ENCODE measurements at places on chromosomes 12 and 14.

- H3K4me1 ChIP-seq: no peaks in the 10 kb centered on the region
- H3K27ac ChIP-seq: no peak overlapping the region
- H3K27me3 ChIP-seq: no peaks in the 10 kb centered on the region
- no peak overlapping the region for H3K4me3 ChIP-seq
These were observed 102.8 kb upstream of the EGLN3 start for GRCh38 chr14:34053666-34054065.

DNA sequence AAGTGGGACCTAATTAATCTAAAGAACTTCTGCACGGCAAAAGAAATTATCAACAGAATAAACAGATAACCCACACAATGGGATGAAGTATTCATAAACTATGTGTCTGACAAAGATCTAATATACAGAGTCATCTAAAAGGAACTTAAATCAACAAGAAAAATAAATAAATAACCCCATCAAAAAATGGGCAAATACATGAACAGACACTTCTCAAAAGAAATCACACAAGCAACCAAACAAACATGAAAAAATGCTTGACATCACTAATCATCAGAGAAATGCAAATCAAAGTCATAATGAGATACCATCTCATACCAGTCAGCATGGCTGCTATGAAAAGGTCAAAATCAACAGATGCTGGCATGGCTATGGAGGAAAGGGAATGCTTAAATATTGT is 466.9 kb downstream of the SOX5 start:
- H3K27ac ChIP-seq: no peak overlapping the region
- no peak for DNase-seq
- no peak overlapping the region for H3K4me3 ChIP-seq

DNA sequence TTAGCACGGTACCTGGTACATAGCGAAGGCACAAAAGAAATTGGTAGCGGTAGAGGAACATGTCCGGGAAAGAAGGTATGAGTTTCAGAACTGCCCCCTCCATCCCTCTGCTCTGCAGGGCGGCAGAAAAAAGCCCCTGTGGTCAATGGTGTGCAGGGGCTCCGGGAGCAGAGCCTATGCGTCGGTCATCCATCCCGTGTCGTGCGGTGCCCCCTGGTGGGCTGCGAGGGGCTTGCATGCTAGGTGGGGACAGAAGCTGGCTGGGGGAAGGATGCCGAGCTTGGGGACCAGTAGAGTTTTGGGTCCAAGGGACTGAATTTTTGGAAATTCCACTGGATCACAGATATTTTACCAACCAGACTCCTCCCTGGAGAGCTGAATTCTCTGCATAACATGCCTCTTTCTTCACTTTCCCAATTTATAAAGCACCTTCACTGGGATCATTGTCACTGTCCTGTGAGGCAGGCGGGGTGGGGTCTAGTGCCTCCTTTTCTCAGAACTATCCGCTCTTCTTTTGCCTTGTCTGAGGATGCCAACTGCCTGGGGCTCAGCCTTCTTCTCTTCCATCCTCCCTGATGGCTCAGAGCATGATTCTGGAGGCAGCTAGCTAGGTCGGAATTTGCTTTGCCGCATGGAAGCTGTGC is 148.7 kb downstream of the SMOC1 start:
- peaks cover 6% of the 10 kb centered on the region for H3K4me1 ChIP-seq
- H3K36me3 ChIP-seq: no peaks in the 10 kb centered on the region
- H3K4me3 ChIP-seq: no peak overlapping the region
- no peak overlapping the region for H3K27ac ChIP-seq
- H3K27me3 ChIP-seq: no peaks in the 10 kb centered on the region

DNA sequence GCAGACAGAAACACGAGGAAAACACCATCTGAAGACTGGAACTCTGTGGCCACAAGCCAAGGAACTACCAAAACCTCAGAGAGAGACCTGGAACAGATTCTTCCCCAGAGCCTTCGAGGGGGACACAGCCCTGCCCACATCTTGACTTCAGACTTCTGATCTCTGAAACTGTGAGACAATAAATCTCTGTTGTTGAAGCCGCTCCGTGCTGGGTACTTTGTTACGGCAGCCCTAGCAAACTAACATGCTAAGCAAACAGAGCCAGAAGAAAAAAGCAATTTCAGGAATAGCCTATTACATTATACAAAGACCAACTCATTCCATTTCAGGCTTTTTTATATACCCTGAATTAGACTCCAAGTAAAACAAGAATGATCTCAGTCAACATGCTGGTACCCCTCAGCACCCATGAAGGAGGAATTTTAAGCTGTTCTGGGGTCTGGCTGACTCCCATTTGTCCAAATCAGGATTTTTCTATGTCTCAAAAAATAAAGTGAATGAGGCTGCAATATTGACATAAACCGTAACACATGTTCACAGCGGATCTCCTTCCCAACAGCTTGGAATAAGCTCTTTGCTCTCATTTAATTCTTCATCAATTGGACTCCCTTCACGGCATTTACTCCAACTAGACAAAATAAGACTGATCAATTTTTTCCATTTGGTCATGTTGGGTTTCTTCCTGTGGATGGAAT is 190.1 kb downstream of the FOXN3 start:
- no peaks in the 10 kb centered on the region for H3K27me3 ChIP-seq
- H3K27ac ChIP-seq: peak overlapping the region; percentile 16
- H3K4me3 ChIP-seq: no peak overlapping the region
- peaks cover 32% of the 10 kb centered on the region for H3K4me1 ChIP-seq

- no peak overlapping the region for H3K27ac ChIP-seq
- no peak for DNase-seq
- peaks cover 7% of the 10 kb centered on the region for H3K4me1 ChIP-seq
- no peaks in the 10 kb centered on the region for H3K27me3 ChIP-seq
- no peak overlapping the region for H3K4me3 ChIP-seq
These were observed 2.3 kb upstream of the NEUROD4 start for GRCh38 chr12:55017416-55017925.

GRCh38 chr14:86707071-86707470 is 1177.1 kb downstream of the FLRT2 start:
- DNase-seq: no peak
- H3K27me3 ChIP-seq: no peaks in the 10 kb centered on the region
- H3K36me3 ChIP-seq: no peaks in the 10 kb centered on the region
- H3K4me1 ChIP-seq: peaks cover 21% of the 10 kb centered on the region

DNA sequence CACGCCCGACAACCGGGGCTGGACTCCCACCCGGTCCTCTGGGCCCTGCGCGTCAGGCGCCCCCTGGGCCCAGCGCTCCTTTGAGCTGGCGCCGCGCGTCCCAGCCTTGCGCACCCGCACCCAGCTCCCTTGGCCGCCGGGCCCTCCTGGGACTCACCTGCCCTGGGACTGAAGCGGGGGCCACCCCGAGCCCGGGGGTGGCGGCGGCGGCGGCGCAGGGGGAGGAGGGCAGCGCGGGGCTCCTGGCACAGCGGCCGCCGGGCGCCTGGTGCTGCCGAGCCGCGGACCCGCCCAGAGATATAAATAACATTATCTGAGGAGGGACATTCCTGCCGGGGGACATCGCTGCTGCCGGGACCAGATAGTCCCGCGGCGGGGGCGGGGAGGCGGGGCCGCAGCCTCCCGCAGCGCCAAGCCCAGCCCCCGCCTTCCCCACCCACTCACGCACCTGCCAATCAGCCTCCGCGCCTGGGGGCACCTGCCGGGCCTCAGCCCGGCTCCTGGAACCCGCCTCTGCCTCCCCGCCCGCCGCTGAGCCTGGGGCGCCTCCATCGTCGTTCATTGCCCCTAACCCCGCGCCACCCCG is at the start of gene SPTB:
SPTB (minus strand) TSS at position 273 of the 586 bp plus-strand sequence. CDS start 56,813 bp downstream, outside the sequence.
- H3K27ac ChIP-seq: no peak within 1 kb of the TSS
- DNase-seq: peak; percentile 42
- H3K36me3 ChIP-seq: no peaks in the 10 kb centered on the region
- no peaks in the 10 kb centered on the region for H3K27me3 ChIP-seq
- peaks cover 18% of the 10 kb centered on the region for H3K4me1 ChIP-seq
- peak within 1 kb of the TSS; percentile 26 for H3K4me3 ChIP-seq

DNA sequence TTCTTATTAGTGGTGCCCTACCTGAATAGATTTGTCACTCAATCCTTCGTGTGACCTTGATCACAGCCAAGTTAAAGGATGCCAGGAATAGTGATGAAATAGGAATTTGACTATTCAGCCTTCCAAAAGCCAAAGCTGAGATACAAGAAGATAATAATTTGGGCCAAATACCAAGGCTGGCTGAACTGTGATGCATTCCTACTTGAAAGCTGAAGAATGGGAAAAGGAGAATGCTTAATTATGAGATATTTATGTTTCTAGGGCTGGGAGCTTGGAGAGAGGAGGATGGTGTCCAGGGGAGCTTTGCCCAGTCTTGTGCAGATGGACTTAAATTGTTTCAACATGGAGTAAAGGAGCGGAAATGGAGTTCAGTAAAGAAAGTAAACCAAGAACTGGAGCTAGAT is 5.2 kb downstream of the RNASE7 start:
- H3K4me3 ChIP-seq: no peak overlapping the region
- DNase-seq: no peak
- no peaks in the 10 kb centered on the region for H3K27me3 ChIP-seq
- H3K36me3 ChIP-seq: no peaks in the 10 kb centered on the region

DNA sequence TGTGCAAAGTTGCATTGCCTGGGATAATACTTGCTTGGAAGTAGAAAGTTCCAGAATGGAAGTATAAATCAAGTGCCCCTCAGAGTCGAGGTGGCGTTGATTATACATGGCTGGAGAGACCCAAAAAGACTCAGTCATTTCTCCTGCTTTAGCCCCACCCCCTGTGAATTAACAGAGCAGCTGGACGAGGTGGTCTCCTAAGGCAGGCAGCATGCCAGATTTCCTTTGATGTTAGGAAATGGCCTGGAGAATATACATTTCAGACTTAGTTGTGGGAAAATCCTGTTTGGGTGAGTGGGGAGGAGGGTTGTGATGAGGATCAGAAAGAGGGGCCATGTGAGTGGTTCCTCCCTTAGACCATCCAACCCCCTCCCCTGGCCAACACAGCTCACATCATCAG is 406.1 kb upstream of the TMPO start:
- no peak for DNase-seq
- no peak overlapping the region for H3K27ac ChIP-seq
- H3K27me3 ChIP-seq: no peaks in the 10 kb centered on the region
- H3K4me1 ChIP-seq: no peaks in the 10 kb centered on the region
- no peak overlapping the region for H3K4me3 ChIP-seq
- H3K36me3 ChIP-seq: no peaks in the 10 kb centered on the region

DNA sequence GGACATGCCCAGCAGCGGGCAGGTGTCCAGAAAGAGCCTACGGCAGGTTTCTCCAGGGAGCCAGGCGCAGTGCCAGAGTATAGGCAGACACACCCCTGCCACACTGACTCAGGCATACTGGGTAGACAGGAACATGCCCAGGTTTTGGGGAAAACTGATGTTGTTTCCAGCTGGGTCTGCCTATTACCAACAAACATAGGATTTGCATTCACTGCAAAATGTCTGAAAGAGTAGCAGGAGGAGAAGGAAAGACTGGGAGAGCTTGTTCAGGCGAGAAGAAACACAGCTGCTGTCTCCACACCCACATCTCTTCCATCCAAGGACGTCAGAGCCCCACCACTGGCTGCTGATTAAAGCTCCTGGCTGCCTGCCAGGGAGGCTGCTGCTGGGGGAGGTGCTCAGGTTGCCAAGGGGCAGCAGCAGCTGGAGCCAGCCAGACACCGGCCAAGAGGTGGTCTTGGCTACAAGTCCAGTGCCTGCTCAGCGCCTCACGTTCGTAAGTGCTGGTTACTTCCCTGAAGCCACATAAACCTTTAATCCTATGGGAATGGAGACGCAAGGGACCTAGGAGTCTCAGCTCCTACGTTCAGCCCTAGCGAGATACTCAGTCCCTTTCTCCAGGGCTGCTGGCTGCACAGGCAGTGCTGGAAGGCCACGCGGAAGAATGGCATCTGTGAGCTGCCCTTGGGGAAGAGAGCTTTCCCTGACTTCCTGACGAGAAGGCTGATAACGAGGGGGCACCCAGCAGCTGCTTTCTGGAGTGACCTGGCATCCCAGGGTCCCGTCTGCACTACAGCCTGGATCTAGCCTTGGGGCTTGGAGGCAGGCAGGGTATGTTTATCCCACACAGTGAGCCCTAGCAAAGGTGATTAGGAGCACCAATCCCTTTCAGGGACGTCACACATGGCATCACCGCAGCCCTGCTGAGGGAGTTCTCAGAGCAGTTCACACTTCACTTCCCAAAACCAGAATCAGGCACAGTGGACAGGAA is 58.1 kb downstream of the PLEKHG3 start:
- no peaks in the 10 kb centered on the region for H3K36me3 ChIP-seq
- H3K4me1 ChIP-seq: peaks cover 58% of the 10 kb centered on the region
- peak overlapping the region; percentile 71 for H3K27ac ChIP-seq
- H3K27me3 ChIP-seq: no peaks in the 10 kb centered on the region
- H3K4me3 ChIP-seq: no peak overlapping the region

- peak; percentile 55 for DNase-seq
- peak overlapping the region; percentile 84 for H3K27ac ChIP-seq
- peaks cover 59% of the 10 kb centered on the region for H3K4me1 ChIP-seq
- no peaks in the 10 kb centered on the region for H3K36me3 ChIP-seq
These were observed 1318.4 kb downstream of the TMEM121 start for GRCh38 chr14:106844608-106845285.

DNA sequence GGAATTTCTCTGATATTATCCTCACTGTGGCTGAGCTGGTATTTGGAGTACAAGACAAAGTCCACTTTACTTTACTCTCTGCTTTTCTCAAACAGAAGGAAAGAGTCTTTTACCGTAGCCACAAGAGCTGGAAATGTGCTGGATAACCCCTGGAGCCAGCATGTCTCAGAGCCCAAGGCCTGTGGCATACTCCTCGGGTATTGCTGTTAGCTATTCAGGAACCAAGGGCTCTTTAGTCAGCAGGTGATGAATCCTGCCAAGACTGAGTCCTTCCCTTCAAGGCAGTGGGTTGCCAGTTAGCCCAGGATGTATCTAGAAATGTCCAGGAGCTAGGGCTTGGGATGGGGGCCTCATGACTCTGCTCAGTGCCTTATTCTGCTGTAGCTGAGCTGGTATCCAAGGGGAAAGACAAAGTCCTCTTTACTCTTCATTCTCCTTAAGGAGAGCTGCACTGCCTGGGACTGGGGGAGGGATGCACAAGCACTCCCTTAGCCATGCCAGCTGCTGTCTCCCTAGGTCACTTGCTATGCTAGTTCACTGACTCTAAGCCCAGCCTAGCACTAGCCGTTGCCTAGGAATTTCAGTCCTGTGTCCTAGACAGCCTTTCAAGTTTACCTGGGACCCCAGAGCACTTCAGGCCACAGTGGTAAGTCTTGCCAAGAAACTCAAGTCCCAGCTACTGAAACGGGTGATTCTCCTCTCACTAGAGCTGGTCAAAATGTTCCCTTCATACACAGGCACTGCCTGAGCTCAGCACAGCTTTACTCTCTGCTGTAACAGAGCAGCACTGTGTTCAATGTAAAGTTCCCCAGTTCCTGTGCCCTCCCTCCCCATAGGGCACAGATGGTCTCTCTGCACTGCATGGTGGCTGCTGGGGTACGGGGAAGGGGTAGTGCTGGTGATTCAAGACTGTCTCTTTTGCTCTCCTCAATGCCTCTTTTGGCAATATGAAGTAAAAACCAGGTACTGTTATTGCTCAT is 136.4 kb downstream of the SLC35F4 start:
- no peaks in the 10 kb centered on the region for H3K36me3 ChIP-seq
- no peak overlapping the region for H3K27ac ChIP-seq
- peaks cover 5% of the 10 kb centered on the region for H3K4me1 ChIP-seq
- DNase-seq: no peak

- H3K4me3 ChIP-seq: no peak overlapping the region
- no peak overlapping the region for H3K27ac ChIP-seq
- DNase-seq: no peak
- no peaks in the 10 kb centered on the region for H3K4me1 ChIP-seq
These were observed 82.4 kb upstream of the RESF1 start for GRCh38 chr12:31876568-31877424.
